ENCODE measurements at places on chromosomes 1 and 21.

DNA sequence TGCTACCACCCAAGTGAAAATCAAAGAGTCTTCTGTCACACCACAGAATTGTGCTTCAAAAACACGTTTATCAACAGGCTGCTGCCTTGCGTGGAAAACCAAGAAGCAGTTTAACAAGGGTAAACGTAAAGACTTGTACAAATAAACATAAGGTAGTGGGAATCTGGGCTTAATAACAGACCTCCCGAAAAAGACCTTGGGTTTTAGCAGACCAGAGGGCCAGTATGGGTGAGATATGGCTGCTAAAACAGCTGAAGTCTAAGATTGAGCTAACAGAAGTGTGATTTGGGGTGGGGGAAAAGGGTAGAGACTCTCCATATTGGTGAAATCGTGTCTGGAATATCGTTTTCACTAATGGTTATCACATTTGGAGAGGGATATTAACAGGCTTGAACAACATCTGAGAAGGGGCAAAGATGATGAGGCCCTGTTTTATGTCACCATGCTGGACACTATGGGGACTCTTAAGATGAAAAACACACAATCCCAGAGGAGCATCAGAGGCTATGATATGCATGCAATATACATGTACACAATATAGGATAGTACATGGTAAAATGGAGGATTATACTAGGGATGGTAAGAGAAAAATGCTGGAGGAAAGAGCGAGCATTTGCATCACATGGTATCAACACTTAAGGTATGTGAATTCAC, 1.4 kb downstream of the MOV10 start:
- no peak for DNase-seq

GRCh38 chr1:148385371-148386030, 97.6 kb downstream of the PPIAL4G start:
- DNase-seq = no peak

DNA sequence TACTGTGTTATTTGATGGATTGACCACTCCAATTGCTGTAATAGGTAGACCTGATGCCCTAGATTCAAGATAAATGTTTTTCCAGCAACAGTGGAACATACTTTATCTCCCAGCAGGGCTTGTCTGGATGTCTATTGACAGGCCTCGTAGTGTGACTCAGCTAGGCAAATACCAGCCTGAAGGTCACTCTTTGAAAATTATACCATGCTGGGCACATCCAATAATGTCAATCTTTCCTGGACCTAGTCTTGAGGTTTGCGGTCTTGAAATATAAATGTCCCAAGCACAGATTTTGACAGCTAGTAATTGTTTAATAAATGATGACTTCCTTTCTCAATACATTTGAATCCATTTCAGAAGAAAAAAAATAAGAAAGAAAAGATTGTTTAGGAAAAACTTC, 1138.0 kb upstream of the TMPRSS15 start:
- no peak for DNase-seq

- DNase-seq = no peak
Observed at GRCh38 chr1:3520419-3521378, 66.2 kb downstream of the ARHGEF16 start.

DNA sequence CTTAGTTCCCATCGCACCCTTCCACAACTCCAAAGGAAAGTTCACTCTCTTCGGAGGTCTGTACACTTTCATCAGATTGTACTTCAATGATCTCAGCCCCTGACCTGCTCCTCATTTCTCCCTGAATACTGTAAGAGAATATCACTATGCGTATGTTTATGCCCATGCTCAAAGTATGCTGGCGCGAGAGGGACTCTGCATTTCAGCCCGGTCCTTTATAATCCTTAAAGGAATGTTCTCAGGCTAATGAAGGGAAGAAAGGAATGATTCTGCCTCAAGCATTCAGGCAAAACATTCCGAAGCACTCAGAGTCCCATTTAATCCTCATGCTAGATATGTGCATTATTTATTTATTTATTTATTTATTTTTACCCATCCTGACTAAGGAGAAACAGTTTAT, 76.8 kb downstream of the PLD5 start:
- no peak for DNase-seq

GRCh38 chr1:157734321-157734720, 33.8 kb upstream of the FCRL3 start:
- DNase-seq = no peak

- no peak for DNase-seq
Observed at GRCh38 chr1:71240656-71241055, 159.8 kb upstream of the ZRANB2 start.

- DNase-seq = peak; percentile 34
Observed at GRCh38 chr1:59699227-59699847, 115.4 kb upstream of the HOOK1 start.

Data from GM13976 (cell line).